ENCODE measurements at places on chromosomes 2 and 18.

GRCh38 chr2:14632133-14632936, at the start of gene LRATD1:
Gene LRATD1, plus strand, starts transcription at chr2:14632717. Its CDS starts 1,263 bp downstream, at chr2:14633980.
- no peak for DNase-seq

GRCh38 chr2:207289295-207290018, 123.7 kb upstream of the KLF7 start:
- DNase-seq = no peak

DNA sequence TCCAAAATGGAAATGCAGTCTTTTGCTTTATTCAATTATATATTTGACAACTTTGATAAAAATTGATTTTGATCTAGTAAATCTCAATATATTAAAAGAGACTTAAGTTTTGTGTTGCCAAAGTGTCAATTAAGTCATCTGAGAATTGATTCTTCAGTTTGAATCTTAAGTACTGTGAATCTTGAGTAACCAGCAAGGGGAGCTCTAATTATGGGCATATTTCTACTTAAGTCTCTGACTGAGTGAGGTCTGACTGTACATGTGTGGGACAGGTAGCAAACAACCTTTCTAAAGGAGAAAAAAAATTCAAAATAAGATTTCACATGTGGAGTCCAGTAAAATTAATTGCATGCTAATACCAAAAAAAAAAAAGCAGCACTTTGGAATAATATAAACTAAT, 503.7 kb upstream of the SLC8A1 start:
- no peak for DNase-seq

GRCh38 chr2:91839904-91840868, 3031.0 kb upstream of the TEKT4 start:
- DNase-seq = no peak

DNA sequence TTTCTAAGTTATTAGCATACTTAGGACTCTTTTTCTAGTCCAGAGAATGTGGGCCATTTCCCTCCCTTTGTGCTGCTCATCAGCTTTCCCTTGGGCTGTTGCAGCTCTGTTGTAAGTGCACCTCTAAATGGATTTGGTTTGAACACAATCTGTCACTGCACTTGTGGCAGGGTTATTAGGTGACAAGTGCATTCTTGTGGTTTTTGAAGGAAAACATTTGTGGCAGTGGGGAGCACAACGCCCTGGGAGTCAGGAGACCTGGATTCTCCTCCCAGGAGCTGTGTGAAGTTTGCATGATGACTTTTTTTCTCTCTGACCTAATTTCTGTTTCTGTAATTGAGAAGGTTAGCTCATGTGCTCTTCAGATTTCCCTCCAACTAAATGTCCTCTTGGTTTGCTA, 630.9 kb upstream of the FAM98A start:
- no peak for DNase-seq

DNA sequence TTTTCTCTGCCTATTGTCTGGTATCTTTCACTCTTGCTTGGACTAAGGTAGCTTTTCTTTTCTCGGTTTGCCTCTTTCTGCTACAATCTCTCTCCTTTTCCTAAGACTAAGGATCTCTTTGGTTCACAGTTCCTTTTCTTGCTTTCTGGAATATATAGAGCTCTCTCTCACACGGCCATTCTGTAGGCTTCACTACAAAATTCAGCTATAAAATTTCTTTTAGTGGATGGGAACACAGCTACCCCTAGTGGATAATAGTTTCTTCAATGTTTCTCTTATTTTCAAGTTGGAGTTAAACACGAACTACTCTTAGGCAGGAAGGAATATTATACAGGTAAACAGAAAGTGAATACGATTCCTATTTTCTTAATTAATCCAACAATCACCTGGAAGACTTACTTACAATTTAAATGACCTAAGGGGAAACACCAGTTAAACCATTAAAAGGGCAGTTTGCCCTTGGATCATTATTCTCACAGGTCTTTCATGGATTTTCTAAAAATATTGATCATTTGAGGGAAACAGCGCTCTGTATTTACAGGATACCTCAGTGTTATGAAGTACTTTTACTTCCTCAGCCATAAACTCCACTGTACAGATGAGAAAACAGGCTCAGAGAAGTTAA, 140.5 kb downstream of the LRP2 start:
- DNase-seq = no peak

DNA sequence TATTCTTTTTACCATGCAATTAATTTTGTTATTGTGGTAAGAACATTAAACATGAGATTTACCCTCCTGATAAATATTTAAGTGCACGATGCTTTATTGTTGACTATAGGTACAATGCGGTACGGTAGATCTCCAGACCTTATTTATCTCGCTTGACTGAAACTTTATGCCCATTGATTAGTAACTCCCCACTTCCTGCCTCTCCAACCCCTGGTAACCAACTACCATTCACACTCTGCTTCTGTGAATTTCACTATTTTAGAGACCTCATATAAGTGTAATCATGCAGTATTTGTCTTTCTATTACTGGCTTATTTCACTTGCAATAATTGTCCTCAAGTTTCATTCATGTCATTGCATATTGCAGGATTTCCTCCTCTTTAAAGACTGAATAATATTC, 195.7 kb upstream of the ID2 start:
- DNase-seq = no peak

GRCh38 chr2:42796427-42797248, 4.3 kb upstream of the HAAO start:
- DNase-seq = no peak

- peak; percentile 42 for DNase-seq
These were observed 23.7 kb upstream of the SCYGR1 start for GRCh38 chr2:227411320-227411989.

DNA sequence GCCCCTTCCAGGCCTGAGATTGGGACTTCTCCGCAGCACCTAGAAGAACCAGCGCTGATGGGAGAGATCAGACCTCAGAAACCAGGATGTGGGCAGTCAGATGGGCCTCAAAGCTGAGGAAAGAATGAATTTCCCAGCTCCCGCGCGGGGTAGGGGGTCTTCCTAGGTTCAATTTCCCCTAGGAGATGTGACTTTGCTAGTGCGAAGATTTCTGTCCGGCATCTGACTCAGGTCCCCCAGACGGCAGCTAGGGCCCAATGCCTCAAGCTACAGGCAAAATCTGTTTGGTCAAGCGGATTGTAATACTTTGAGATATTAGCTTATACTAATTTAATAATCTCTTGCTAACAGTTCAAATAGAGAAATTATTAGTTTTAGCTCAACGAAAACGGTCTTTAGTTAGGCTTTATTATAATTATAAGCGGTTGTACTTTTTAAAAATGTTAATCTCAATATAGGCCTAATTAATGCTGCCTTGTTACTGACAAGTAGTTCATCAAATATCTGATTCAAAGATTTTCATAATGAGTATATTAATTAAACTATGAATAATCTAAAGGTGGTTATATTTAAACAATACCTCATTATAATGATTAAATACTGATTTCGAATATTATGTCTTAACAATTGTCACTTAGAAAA, 5.8 kb downstream of the DLX1 start:
- no peak for DNase-seq

- no peak for DNase-seq
These were observed 125.2 kb upstream of the LYPD6 start for GRCh38 chr2:149205143-149205542.

- DNase-seq = no peak
These were observed 37.2 kb downstream of the THUMPD2 start for GRCh38 chr2:39741871-39742270.

- DNase-seq = no peak
These were observed 31.3 kb downstream of the KIAA2012 start for GRCh38 chr2:202104286-202104870.

DNA sequence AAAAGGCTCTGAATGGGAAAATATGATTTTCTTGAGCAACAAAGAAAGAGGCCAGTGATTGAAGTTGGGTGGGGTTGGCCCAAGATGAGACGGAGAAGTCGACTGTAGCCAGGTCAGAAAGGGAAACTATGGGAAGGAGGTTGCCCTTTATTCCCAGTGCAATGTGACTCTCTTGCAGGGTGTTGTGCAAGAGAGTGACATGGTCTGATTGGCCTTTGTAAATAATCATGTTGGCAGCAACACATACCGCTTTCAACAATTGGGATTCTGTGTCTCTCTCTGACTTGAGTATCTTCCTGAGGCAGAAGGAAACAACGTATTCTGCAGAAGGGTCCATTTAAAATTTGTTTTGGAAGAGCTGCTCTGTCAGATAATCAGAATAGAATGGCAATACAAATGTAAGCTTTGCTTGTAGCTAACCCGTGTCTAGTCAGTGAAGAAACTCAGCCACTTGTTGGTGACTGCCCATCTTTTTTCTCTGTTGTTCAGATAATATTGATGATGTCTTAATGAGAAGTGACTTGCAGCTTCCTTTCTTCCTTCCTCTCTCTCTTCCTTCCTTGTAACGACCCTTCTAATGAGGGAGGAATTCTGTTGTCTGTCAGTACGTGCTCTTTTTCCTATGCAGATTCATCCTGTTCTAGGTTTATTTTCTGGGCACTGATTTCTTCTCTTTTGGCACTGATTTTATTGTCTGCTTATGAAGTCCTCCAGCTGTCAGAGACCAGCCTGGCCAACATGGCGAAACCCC, 311.0 kb upstream of the FAM98A start:
- DNase-seq = no peak

- DNase-seq = no peak
These were observed 52.4 kb upstream of the UPP2 start for GRCh38 chr2:158049129-158049855.

DNA sequence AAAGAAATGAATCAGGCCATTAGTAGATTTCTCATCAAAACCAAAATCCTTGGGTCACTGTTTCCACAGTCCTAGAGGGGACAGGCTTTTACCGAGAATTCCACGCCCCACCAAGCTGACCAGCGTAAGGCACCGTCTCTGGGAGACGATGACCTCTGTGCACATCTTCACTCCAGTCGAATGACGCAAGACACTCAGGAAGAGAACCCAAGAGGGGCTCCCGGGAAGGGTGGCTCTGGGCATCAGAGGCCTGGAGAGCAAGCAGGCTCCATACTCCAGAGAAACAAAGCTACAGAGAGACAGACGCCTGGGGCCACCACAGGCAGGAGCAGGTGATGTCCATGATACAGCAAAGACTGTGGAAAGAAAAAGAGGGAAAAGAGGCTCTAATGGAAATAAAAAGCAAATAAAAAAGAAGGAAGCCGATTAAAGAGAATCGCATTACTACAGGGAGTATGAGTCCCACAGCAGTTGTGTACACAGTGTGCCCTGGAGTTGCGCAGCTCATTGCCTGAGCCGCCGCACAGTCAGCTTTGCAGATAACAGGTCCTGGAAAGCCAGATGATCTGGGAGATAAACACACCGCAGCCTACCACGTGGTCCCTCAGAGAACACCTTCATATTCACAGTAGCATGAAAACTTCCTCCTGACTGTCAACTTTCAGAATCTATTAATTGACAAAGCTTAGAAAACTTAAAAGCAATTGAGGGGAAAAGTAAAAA, 572.7 kb upstream of the SALL3 start:
- no peak for DNase-seq

DNA sequence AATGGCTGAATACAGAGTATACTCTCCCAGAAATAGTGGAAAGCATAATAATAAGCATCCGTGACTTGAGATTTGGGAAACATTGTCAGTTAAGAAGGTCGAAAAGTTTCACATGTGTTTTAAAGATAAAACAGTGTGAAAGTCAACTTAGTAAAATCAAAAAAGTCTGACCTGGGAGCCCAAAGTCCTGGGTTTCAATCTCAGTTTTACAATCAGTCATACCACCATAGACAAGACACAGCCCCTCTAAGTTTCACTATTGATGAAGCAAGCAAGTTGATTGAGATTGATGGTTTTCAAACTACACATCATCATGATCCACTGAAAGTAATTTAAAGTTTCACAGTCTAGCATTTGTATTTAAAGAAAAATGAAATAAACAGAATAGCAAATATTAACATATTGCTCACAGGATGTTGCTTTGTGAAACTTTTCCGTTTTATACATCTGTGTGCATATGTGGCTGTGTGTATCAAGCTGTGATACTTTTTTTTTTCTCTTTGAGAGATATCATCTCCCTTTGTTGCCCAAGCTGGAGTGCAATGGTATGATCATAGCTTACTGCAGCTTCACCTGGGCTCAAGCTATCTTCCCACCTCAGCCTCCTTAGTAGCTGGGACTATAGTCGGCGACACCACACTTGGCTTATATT, 71.1 kb downstream of the PIK3C3 start:
- no peak for DNase-seq

DNA sequence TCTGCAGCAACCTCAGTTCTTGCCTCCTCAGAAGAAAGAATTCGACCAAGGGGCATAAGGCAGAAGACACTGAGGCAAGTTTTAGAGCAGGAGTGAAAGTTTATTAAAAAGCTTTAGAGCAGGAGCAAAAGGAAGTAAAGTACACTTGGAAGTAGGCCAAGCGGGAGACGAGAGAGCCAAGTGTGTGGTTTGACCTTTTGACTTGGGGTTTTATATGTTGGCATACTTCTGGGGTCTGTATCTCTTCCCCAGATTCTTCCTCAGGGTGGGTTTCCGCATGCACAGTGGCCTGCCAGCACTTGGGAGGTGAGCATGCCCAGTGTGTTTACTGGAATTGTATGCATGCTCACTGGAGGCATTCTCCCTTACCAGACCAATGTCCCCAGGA, 59.3 kb upstream of the ANKRD44 start:
- DNase-seq = no peak

DNA sequence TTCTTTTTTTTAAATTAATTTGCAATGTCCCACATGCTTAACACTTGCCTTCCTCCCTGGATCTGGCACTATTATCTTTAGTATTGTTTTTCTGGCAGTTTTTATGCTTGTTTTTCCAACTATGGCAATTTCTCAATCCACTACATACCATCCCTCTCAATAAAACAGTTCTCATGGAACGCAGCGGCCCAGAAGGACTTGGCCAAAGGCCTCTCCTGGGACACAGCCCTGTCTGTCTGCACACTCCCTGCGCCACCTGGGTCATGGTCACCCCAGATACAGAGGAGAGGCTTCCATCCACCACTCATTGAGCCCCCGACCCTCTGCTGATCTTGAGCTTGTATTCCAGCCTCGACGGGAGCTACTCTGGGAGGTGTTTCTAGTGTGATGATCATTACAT, 91.2 kb downstream of the TWIST2 start:
- no peak for DNase-seq

DNA sequence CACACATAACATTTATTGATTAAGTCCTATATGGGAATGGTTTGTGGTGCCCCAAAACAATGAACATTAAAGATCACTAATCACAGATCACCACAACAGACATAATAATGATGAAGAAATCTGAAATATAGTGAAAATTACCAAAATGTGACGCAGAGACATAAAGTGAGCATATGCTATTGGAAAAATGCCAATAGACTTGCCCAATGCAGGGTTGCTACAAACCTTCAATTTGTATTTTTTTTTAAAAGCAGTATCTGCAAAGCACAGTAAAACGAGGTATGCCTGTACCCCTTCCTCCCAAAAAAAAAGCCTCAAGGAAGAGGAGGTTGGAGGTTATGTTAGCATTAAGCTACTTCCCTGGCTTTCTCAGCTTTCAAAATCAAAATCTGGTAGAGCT, 131.1 kb downstream of the RBMS1 start:
- no peak for DNase-seq

DNA sequence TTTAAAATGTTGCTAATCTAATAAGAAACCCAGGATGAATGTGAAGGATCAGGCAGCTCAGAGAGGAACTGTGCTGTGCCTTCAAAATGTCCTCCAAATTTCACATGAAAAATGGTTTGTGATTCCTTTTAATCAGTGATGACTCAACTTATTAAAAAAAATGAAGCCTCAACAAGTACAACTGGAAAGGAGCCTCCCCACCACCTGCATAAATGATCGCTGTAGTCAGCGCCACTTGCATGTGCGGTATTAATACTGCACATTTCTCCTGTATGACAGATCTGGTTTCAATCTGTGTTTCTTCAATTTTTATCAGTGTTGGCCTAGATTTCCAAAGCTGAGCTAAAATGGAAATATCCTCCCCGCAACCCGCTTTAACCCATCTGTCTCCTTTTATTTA, 115.0 kb upstream of the TMEM200C start:
- DNase-seq = no peak

- no peak for DNase-seq
These were observed 49.4 kb downstream of the MRPS9 start for GRCh38 chr2:105087273-105087672.
